ENCODE measurements at places on chromosomes 5 and 9.

DNA sequence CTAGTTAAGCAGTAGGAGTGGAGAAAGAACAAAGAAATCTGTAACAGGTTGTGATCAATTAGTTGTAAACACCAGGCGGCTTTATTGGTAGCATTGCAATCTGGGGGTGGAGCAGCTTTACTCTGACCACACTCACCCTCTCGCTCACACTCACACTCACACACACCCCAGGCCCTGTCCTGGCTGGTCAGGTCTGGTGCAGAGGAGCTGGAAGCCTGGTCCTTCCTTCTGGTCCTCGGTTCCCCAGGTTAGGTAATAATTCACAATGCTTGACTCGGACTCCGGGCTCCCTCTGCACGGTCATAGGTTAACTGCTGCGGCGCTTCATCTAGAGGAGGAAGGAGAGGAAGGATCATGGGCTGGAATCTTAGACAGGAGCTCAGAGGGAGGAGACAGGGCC is 1.6 kb downstream of the CCL19 start:
- no peak for DNase-seq

DNA sequence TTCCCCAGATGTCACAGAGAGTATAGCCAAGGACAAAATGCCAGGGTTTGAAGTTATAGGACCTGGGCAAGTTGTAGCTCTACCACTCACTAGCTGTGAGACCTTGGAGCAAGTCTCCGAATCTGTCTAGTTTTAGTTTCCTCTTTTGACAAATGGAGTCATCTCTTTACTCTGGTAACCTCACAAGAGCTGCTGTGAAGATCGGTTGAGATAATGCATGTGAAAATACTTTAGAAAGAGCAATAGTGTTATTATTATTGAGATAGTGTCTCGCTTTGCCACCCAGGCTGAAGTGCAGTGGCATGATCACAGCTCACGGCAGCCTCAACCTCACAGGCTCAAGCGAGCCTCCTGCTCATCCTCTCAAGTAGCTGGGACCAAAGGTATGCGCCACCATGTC is 117.9 kb upstream of the NR5A1 start:
- DNase-seq: no peak

DNA sequence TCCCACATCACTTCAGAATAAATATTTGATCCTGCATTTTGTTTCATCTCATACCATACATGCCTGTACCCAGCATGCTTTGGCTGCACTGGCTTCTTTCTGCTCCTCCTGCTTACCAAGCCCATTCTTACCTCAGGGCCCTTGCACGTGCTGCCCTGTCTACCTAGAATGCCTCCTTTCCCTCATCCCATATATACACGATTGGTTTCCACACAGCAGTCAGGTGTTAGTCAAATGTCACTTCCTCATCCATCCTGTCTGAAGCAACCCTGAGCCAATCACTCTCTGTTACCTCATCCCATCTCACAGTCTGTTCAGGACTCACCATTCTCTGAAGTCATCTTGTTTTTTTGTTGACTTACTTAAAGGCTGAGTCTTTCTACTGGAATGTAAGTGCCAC is 30.3 kb downstream of the CAST start:
- DNase-seq: no peak

DNA sequence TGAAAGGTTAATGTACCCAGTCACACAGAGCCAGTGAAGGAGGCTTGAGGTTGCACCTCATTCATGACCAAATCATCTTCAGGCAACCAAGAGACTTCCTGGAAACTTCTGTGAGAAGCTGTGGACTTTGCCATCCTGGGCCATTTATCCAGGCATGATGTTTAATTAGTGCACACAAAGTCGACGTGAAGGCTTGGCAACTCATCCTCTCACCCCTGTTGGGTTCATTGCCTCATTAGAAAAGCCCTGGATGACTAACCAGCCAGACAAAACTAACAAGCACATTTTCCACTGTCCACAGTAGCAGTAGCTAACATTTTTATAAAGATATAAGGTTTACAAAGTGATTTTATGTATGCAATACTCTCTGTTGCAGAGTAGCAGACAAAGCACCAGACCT is 65.7 kb upstream of the ZNF462 start:
- no peak for DNase-seq

DNA sequence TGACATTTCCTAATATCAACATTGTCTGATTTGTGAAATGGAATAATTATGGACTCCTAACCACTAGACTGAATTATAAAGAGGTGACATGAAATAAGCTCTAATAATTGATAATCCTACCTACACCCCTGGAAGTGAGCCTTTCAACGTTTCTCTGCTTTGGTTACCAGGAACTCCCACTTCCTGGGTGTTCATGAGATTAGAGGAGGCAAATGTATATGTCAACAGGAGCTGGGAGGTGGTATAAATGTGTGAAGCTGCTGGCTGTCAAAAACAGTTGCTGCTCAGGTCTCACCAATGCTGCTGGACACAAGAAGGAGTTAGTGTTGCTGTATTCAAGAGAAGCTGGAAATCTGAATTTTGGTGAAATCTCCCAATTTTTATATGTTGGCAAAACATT is 96.8 kb downstream of the CAMK4 start:
- DNase-seq: no peak

DNA sequence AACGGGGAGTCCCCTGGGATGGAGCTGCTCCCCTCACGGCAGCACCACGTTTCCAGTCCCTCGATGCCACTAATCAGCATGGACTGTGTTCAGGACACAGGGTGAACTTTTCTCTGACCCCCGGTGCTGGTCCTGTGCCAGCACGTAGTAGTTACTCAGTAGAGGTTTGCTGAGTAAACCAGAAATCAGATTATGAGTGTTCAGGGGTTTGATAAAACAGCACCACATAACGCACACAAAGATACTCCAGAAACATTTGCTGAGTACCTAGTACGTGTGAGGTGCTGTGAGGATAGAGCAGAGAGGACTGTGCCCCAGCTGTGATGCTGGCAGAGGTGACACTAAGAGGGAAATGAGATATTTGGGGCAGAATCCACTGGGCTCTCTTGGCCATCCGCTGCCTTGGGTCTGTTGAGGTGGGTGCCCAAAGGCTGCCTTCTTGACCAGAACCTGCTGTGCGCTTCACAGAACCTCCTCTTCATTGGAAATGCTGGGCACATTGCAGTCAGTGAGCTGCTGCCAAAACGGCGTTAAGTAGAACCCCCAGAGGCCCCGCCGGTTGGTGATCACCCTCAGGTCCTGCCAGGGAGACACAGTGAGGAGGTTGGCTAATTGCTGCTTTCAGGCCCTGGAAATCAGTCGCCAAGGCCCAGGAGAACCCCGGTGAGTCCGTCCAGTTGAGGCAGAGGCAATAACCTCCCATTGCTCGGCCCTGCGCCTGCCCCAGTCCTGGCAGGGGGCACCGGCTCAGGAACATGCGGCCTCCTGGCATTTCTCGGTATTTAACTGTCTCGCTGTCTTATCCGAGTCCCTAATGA is 49.4 kb downstream of the NEURL1B start:
- DNase-seq: no peak

DNA sequence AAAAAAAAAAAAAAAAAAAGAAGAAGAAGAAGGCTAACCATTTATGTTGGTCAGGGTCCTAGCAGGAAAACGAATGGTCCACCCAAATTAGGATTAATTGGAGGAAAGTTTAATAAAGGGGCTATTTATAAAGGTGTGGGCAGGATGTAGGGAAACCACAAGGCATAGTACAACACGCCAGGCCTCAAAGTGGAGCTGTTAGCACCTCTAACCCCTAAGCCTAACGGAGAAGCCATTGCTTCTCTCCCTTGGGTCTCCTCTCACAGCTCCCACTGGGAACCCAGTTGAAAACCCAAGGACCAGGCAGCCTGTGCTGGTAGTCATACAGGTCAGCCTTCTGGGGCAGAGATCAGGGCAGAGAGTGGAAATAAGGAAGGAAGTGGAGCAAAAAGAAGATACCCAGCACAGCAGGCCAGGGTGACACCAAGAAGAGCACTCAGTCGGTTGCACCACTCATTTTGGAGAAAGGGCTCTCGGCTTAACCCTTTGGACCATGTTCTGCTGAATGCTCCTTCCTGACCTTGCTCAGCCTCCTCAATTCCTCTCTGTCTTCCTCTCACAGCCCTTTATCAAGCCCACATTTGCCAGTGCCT is 8.8 kb upstream of the GLIPR2 start:
- no peak for DNase-seq

DNA sequence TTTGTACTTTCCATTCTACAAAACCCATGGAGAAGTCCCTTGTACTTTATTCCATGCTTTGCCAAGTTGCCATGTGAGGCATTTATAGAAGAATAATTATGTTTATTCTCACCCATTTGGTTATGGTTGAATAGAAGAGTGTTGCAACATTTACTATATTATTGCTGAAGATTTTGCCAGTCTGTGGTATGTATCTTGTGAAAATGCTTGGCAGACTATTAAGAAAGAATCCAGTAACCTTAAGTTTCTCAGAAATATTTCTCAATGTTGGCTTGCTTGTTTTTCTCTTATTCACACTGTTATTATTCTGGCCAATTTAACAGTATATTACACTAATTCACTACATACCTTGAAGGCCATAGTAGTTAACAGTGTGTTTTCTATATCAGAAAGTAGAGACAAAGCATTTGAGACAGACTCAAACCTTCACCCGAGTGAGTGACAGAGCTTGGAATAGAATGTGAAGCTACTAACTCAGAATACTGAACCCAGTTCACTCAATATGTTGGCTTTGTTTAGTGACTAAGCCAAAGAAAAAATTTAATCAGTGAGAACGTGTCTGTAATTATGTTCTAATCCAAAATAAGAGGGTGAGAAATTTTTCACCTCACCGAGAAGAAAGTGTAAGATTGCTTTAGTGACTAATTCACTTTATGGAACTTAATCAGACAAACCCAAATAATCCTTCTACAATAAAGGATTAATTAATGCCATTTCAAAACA is 184.4 kb downstream of the CWC27 start:
- DNase-seq: no peak

DNA sequence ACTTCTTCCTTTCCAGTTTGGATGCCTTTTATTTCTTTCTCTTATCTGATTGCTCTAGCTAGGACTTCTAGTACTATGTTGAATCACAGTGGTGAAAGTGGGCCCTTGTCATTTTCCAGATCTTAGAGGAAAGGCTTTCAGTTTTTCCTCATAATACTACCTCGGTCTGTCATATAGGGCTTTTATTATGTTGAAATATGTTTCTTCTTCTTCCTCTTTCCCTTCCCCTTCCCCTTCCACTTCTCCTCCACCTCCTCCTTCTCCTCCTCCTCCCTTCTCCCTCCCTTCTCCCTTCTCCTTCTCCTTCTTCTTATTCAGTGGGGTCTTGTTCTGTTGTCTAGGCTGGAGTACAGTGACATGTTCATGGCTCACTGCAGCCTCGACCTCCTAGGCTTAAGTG is 9.2 kb upstream of the TERT start:
- DNase-seq: no peak

- DNase-seq: no peak
Observed at GRCh38 chr5:68251804-68252522, 36.4 kb downstream of the PIK3R1 start.

- no peak for DNase-seq
Observed at GRCh38 chr9:33795819-33796218, 458 bp downstream of the PRSS3 start.

GRCh38 chr9:120252248-120252647 is 327.7 kb downstream of the CDK5RAP2 start:
- DNase-seq: no peak

- no peak for DNase-seq
Observed at GRCh38 chr9:34802916-34803315, 93.0 kb upstream of the CCL21 start.

- DNase-seq: no peak
Observed at GRCh38 chr5:143383988-143384387, 19.5 kb downstream of the NR3C1 start.

- no peak for DNase-seq
Observed at GRCh38 chr5:100647461-100648230, 112.5 kb downstream of the FAM174A start.

GRCh38 chr9:3648722-3649246 is 123.0 kb upstream of the RFX3 start:
- DNase-seq: no peak

DNA sequence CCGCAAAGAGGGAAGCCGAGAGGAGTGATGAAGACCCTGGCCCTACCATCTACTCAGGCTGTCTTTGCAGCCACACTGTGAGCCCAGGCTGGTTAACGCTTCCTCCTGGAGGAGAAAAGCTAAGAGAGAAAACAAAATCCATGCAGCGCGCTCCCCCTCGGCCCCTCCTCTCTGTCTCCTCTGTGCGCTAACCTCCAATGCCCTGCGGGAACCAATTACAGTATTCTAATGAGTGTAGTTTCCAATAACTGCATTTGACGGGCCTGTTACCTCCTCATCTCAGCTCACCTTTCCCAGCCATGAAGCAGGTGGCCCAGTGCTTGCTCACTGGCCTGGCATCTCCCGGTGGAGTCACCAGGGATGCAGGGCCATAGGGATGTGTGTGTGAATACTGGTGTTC is 565.5 kb downstream of the EBF1 start:
- no peak for DNase-seq

- DNase-seq: peak; percentile 16
Observed at GRCh38 chr5:109410389-109411148, 795 bp upstream of the PJA2 start.

GRCh38 chr9:353077-353476 is 138.4 kb downstream of the DOCK8 start:
- no peak for DNase-seq

DNA sequence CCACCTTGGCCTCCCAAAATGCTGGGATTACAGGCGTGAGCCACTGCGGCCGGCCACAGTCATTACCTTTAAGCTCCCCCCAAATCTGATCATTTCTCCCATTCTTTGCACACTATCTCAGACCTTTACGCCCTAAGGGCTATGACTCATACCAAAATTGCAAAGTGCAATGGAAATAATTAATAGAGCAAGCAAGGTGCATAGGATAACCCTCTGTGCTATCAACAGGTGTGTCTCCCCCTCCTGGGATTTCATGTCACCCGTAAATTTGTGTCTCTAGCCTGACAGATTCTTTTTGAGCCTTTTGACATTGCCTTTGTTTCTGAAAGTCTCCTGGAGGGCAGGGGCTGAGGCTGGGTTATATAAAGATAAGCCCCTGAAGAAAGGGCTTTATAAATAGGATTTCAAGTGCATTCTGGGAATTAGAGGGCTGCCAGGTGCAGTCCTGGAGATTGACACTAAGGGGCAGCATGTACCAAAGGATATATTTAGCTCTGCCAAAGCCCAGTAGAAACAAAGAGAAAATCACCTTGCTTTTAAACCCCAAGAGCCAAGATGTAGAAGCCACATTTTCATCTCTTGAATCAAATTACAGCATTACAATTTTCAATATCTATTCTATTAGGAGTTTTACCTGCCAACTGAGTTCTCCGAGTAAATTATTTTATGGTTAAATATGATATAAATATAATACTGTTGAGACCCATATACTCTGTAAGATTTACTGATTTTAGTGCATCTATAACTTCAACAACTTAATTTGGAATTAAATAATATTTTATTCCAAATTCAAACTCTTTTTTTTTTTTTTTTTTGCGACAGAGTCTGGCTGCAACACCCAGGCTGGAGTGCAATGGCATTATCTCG is 18.2 kb downstream of the S100Z start:
- DNase-seq: peak; percentile 49

All from stimulated activated CD4-positive, alpha-beta T cell treated with anti-CD3 and anti-CD28 coated beads, Interleukin-4, amount 100 ng/mL, for 48 hours (primary cell).